SK-MEL-5 (cell line): ENCODE measurements at places on chromosomes 7 and 10. TPM values are rescaled to one million over a fixed set of nuclear protein-coding genes. Genes with fewer than 3 reads are reported as not detected.

GRCh38 chr7:1108264-1108920, 20.5 kb downstream of the GPER1 start:
- DNase-seq: no peak

DNA sequence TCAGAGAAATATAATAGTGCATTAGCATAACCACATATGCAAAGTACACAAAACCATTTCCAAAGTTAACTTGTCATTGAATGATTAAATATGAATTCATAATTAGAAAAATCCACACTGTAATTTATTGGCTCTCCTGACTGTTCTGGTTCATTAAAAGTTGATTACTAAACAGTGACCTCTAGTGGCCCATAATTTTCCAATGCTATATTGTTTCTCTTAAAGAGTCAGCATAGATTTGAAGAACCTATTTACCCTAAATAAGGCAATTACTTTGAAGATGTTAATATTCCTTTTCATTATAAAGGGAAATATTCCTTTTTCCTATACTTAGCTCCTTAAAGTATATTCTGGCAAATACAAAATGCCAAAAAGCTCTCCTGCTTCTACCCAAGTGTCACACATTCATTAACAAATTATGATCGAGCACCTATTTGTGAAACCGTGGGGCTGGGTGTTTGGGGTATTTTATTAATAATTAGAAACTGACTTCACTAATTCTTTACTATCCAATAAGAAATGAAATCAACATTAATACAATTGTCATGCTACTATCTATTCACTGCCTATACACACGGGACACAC, 86.2 kb downstream of the HIBADH start:
- DNase-seq: peak; percentile 79

GRCh38 chr10:101675115-101675514, 19.9 kb downstream of the FBXW4 start:
- DNase-seq: no peak

- DNase-seq: no peak
Observed at GRCh38 chr10:31041011-31041410, 9.3 kb upstream of the ZNF438 start.

Gene FMC1
- 17.8 and 21.0 TPM in 2 replicates for total RNA-seq

Gene PON1
- total RNA-seq: 0.16 TPM in 1 of 2 replicates, not detected in the other

GRCh38 chr10:14779001-14779651, 4.4 kb upstream of the FAM107B start:
- DNase-seq: no peak

DNA sequence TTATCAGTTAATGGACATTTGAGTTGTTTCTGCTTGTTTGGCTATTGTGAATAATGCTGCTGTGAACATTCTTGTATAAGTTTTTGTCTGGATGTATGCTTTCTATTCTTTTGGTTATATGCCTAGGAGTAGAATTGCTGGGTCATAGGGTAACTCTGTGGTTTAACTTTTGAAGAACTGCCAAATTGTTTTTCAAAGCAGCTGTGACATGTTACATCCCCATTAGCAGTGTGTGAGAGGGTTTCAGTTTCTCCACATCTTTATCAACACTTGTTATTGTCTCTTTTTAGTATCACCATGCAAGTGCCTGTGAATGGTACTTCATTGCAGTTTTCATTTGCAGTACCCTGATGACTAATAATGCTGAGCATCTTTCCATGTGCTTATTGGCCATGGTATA, 2.1 kb upstream of the NDUFB8 start:
- no peak for DNase-seq

DNA sequence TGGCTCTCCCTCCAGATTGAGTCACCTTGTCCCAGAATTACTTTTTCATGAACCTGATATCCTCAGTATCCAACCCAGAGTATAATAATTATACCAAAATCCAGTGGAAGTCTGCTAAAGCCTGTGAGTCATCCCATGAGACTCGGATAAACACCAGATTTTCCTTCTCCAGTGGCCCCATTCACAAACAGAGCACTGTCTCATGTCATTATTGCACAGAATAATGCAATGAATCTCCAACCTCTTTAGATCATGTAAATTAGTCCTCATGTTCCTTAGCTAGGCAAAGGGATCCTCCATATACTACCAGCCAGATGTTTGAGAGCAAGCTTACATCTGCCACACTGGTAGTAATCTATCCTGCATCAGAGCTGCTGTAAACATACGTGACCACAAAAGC, 89.0 kb downstream of the AMPH start:
- DNase-seq: no peak

Gene TEX47
- not detected in 2 replicates for total RNA-seq
